T-helper 17 cell (primary cell): ENCODE measurements at places on chromosomes 11 and 22.

DNA sequence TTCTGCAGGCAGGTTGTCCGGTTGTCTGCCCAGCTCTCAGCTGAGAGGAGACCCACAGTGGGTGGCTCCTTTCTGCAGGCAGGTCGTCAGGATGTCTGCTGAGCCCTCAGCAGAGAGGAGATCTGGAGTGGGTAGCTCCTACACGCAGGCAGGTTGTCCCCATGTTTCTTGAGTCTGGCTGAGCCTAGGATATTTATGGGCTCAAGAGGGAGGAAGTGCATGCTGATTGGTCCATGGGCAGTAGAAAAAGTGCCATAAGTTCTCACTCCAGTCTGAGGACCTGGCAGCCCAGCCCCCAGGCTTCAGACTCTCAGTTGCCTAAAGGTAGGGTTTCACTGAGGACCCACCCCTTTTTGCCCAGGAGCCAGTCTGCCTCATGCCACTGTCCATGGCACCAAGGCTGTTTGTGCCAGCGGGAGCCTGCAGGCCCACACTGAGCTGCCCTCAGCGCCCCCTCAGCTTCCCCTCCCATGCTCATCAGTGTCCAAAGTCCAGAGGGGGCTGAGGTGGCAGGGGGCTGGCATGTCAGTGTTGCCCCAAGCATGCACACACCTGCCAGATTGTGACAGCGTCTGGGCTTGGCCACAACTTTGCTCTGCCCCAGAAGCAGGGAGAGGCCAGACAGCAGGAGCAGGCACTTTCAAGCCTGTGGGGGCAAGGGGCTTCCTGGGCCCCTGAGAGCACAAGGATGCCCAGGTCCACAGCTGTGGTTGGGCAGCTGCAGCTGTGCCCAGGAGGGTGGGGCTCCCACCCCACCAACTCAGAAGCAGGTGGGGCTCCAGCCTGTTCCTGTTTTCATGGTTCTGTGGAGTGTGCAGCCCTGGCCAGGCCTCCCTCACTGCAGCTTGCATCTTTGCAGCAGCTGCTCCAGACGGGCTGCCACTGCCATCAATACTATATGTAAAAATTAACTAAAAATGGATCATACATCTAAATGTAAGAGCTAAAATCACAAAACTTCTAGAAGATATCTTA lies 3.8 kb upstream of the RNF141 start:
- DNase-seq: no peak

- DNase-seq: no peak
These were observed 452.4 kb upstream of the B3GAT1 start for GRCh38 chr11:134864233-134864967.

- no peak for DNase-seq
These were observed 19.8 kb upstream of the TMPRSS5 start for GRCh38 chr11:113725913-113726312.

DNA sequence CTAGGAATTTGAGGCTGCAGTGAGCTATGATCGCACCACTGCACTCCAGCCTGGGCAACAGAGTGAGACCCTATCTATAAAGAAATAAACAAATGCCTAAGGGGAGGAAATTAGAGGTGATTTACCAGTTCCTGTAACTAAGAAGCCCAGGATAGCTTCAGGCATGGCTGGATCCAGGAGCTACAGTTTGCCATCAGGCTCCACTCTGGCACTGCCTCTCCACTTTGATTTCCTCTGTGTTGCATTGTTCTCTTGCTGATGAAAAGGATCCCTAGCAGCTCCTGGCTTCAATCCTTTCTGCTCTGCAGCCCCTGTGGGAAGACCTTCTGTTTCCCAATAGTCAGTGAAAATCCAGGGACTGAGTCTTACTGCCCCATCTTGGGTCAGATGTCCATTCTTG lies 20.1 kb upstream of the FADD start:
- DNase-seq: no peak

DNA sequence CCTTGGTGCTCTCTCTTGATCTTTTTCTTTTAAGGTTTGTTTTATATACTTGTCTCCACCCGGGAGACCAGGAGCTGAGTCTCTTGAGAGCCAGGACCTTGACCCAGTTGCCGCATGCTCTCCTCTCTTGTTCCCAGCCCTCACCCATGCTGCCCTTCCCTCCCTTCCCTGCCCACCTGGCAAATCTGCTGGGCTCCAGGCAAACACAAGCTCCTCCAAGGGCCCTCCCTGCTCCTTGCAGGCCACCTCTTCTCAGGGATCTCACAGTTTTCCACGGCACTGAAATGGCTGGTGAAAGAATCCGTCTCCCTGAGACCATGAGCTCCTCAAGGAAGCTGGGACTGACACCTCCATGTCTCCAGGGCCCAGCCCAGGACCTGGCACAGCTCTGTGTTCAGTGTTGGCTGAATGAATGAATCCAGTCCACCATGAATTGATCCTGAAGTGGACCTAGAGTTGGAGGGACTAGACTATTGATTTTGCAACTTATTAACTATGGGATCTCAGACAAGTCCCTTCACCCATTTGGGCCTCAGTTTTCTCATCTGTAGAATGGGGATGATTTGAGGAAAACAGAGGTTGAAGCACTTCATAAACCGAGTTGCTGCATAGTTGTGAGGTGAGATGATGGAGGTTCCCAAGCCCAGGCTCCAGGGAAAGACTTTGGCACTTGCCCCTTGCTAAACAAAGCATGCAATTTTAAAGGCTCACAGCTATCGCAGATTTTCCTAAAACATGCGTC lies 25.1 kb upstream of the FBLN1 start:
- DNase-seq: no peak

DNA sequence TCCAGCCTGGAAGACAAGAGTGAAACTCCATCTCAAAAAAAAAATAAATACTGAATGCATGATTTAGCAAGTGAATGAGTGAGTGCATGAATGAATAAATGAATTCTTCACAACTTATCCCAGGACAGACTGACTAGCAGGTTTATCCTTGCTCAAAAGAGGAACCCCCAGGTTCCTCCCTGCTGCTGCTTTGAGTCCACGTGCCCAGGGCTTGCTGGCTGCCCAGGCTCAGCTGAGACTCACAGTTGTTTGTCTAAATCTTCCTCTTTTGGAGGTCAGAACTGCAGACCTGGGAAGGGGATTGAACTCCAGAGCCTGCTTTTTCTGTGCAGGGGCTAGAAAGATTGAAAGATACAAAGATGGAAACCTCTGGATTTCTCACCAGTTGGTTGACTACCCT lies 117.4 kb upstream of the TMEM45B start:
- no peak for DNase-seq
